ENCODE measurements at places on chromosomes 2 and 18.
A peak's percentile ranks its signal among the peaks of the same experiment; 100 is the strongest.

DNA sequence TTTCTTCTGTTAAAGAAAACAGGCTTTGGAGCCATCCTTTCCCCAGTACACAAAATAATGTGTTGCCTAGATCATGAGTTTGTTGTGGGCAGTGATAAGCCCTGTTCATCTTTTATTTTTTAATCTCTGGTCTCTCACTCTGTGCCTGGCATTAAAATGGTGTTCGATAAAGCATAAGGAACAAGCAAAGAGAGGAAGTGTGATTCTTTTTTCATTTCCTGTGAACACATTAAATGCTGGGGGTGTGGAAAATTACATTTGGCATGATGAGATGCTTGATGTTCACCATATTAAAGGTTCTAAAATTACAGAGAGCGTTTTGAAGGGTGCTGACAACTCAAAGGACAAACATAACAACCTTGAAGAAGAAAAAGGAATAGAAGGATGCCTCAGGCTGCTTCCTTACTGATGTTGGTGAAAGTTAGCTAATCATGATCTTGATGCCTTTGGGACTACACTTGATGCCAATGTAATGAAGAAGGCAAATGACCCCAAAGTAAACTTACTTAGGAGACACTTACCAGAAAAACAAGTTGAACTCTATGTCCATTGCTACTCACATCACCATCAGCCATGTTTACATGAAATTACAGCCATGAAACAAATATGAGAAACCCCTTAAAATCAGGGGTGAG, 33.0 kb downstream of the TMEFF2 start:
- no peak for DNase-seq

DNA sequence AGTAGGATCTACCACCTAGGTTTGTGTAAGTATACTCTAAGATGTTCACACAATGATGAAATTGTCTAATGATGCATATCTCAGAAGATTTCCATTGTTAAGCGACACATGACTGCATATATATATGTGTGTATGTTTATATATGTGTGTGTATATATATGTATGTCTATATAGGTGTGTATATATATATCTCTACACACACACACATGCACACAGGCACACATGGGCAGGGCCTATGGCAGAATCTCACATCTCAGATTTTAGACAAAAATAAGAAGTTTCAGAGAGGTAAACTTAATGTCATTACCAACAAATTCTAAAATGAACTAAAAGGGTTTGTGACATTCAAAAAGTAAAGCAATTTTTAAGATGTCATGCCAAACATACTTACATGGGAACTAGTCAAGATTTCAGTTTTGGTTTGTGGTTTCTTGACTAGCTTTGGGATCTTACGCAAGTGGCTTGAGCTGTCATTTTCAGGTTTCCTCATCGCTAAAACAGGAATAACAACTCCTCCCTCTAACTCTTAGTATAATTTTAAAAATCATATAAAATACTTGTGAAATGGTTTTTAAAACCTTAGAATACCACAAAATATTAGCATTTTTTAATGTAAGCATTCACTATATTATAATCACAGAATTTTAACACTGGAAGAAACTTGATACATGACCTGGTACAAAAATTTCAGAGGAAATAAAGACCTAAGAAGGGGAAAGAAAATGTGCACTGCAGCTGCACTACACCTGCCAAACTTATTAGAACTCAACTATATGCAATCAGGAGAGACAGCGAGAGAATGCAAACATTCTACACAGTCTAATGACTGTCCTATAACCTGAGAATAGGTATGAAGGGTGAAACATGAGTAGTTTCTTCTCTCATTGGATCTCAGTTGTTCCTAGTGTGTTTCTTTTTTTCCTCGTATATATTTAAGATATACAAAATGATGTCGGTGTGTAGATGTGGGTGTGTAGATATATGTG, 75.7 kb downstream of the TTC21B start:
- no peak for DNase-seq

DNA sequence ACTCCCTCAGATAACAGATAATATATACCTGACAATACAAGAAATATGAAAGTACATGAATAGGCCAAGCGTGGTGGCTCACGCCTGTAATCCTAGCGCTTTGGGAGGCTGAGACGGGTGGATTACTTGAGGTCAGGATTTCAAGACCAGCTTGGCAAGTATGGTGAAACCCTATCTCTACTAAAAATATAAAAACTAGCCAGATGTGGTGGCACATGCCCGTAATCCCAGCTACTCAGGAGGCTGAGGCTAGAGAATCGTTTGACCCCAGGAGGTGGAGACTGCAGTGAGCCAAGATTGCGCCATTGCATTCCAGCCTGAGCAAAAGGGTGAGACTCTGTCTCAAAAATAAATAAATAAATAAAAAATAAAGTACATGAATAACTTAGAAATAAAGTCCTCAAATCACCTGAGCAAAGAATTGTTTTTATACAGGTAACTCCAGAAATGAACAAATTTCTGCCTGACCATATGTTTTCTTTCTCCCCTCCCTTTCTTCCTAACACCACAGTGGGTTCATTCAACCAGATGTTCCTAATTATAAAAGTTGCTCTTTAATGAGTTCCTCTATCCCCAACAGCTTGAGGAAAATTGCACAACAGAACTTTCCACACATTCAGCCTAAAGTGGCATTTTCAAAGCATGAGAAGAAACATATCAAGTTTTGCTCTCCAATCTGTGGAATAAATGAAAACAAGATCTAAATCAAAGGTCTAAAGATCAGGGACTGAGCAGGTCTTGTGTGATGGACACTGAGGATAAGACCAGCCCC, 33.6 kb upstream of the AP1S3 start:
- no peak for DNase-seq

DNA sequence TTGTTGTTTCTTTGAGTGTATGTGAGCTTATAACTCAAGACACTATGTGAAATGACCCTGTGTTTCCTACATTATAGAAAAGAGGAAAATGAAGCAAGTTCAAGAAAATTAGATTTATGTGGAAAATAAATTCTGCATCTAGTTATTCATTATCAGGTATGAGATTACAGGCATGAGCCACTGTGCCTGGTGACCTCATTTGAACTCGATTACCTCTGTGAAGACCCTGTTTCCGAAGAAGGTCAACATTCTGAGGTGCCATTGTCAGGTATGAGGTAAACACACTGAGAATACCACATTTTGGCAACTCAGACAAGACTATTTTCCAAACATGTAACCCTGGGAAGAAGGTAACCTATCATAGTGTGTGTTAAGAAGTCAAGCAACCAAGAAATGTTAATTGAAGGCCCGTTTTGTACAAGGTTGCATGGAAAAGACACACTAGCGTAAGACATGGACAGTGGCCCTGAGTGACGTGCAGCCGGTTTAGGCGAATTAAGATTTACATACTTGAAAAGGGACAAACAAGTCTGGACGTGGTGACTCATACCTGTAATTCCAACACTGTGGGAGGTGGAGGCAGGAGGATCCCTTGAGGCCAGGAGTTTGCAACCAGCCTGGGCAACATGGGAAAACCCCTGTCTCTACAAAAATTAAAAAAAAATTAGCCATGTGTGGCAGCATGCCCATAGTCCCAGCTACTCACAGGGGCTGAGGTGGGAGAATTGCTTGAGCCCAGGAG, 186.6 kb downstream of the NEDD4L start:
- DNase-seq: no peak

DNA sequence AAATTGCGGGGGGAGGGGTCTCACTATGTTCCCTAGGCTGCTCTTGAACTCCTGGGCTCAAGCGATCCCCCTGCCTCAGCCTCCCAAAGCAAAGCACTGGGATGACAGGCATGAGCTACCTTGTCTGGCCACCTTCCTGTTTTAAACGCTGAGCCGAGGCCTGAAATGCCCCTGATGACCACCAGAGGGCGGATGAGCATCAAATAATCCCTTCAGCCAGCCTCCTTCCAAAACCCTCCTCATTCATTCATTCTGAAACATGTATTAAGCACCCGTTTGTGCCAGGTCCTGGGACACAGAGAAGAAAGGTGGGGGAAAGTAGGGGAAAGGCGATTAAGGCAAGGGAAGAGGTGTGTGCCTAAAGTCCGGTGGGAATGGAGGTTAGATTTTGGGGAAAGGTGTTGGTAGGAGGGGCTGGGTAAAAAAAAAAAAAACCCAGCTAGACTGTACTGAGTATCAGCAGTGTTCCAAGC, 30.7 kb upstream of the PTMA start:
- peak; percentile 78 for DNase-seq

- DNase-seq: no peak
Measured at GRCh38 chr2:159695795-159696448, 16.4 kb upstream of the MARCHF7 start.

DNA sequence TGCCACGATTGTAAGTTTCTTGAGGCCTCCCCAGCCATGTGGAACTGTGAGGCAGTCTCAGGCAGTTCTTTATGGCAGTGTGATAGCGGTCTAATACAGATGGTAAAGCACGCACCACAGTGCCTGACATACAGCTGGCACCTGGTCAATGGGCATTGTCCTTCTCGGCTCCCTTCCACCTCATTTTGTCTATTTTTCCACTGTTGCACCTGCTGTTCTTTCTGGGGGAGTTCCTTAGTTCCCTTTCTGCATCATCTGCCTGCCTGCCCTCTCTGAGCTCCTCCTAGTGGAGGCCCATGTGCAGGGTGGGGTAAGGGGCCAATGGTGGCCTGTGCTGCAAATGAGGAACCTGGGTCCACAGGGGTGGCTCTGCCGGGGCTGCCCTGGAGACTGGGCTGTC, 157.6 kb downstream of the LPIN1 start:
- DNase-seq: no peak

DNA sequence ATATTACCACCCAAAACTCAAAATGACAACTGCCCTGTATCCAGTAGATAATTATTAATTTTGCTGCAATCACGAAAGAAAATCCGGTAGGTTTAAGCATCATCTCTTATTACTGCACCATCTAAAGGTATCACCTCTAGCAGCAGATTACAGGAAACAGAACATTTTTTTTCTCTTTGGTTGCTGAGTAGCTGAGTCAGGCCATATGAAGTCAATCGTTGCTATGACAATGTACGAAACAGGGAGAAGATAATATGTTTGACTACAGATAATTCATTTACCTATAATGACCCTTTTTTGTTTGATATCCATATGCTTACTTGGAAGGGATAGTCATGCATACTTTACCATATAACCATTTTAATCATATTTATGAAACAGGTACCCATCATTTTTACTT, 831.6 kb upstream of the CHAC2 start:
- DNase-seq: no peak

- DNase-seq: no peak
Measured at GRCh38 chr2:83368916-83369315, 1090.2 kb downstream of the SUCLG1 start.

DNA sequence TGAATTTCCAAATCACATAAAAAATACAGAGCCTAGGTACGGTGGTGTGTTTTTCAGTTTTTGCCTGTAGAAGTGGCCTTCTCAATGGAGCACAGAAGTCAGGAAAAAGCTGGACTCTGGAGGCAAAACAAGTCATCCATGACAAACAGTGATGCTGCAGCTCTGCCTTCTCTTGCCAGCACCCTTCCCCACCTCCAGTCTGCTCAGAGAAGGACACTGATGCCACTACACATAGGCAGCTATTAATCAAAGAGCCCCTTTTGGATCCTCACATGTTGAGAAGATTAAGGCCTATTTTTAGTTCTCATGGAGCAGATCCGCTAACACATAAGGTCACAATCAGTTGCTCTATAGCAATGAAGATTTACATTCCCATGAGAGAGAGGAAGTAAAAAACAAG, 181.6 kb upstream of the GALNT5 start:
- DNase-seq: no peak

DNA sequence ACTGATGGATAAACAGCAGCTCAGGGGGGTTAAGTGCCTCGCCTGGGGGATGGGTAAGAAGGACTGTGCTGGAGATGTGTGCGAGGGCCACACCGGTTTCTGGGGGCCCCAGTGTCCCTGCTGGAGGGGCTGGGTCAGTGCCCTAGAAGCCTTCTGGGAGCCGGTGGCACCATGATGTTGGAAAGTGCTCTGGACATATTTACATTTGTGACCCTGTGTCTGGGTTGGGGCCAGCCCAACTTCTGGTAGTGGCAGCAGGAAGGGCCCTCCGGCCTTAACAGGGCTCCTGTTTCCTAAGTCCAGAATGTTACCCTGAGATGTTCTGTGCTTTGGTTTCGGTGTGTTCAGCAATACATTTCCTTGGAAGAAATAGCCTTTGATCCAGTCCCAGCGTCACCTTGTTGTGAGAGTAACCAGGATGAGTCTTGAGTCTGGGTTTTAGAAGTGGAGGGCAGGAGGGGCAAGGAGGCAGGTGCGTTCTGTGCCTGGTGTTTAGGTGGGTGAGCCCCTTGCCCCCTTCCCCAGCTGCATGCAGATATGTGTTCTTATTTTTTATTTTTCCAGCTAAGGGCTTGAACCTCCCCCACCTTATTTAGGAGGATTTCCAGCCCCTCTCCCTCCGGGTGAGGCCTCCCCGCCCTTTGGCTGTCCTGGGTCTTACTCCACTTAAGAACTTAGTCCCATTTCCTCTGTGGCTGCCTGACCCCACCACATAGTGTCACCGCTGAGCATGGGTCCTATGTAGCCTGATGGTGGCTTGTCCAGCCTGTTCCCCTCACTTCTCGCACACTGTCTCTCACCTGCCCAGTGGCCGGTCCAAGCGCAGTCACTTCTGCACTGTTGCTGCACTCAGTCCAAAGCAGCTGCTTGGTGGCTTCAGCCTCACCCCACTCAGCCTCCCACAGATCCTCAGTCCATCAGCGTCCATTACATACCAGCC, 132.7 kb upstream of the HS6ST1 start:
- no peak for DNase-seq

GRCh38 chr2:233814056-233814835, 36.1 kb downstream of the MROH2A start:
- DNase-seq: no peak

DNA sequence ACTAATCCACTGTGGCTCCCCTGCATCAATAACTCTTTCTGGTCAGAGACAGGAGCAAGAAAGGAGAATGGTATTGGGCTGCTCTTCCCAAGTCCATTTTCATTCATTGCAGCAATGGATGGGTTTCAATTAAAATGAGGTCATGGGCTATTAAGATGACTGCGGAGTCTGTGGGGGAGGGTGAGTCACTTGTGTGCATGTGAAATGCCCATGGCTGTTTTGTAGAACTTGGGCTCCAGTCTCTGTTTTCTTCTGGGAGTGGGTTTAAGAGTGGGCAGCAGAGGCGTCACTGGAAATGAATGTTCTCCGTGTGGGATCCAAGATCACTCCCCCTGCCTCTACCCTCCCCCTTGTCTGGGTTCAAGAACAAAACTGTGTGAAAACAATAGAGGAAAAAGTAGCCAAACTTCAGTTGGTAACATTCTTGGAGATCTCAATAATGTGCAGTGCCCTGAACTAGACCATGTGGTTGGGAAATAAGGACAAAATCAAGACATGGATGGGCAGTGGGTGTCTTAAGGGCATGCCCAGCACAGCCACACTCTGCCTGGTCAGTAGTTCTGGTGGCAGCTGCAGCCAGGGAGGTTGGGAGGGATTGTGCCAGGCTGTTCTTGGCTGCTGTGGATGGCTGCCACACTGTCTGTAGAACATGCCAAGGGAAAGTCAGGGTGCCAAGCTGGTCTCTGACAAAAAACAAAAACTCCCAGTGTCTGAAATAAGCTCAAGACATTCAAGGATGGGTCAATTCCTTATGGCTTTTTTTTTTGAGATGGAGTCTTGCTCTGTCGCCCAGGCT, 68.2 kb upstream of the CXCR4 start:
- no peak for DNase-seq
